ENCODE measurements at places on chromosomes 7 and 10. TPM values are rescaled to one million over a fixed set of nuclear protein-coding genes. Genes with fewer than 3 reads are reported as not detected.

The ENTPD1 gene
- polyA plus RNA-seq, result 4.5 TPM

The GIMAP7 gene
- 24.7 TPM for polyA plus RNA-seq

The NODAL gene
- not detected for polyA plus RNA-seq

The HYAL4 gene
- polyA plus RNA-seq, result not detected

The GPR26 gene
- polyA plus RNA-seq, result not detected

The DENND2A gene
- 3.0 TPM for polyA plus RNA-seq

The RAMP3 gene
- 33.2 TPM for polyA plus RNA-seq

The SLC16A12 gene
- 2.4 TPM for polyA plus RNA-seq

The LDB3 gene
- polyA plus RNA-seq, result 0.40 TPM

The CFAP46 gene
- polyA plus RNA-seq, result 0.73 TPM

The IKZF1 gene
- polyA plus RNA-seq, result 2.7 TPM

The FRAT1 gene
- 2.7 TPM for polyA plus RNA-seq

The PTPRE gene
- polyA plus RNA-seq, result 36.9 TPM

The FANK1 gene
- polyA plus RNA-seq, result 19.1 TPM

The CARD11 gene
- 1.9 TPM for polyA plus RNA-seq

The MBLAC1 gene
- 4.2 TPM for polyA plus RNA-seq

The KIF5B gene
- 101 TPM for polyA plus RNA-seq

The SERPINE1 gene
- polyA plus RNA-seq, result 9.1 TPM

The POLD2 gene
- polyA plus RNA-seq, result 89.4 TPM

The MYH16 gene
- not detected for polyA plus RNA-seq

The COBL gene
- polyA plus RNA-seq, result 0.71 TPM

The LOXL4 gene
- 2.3 TPM for polyA plus RNA-seq

The SLC26A3 gene
- 0.48 TPM for polyA plus RNA-seq

The TMEM184A gene
- 1.2 TPM for polyA plus RNA-seq

The MBL2 gene
- polyA plus RNA-seq, result not detected

The CDHR3 gene
- 0.79 TPM for polyA plus RNA-seq

The CNPY1 gene
- not detected for polyA plus RNA-seq

The CYP3A5 gene
- polyA plus RNA-seq, result 10.0 TPM

The ADRA2A gene
- polyA plus RNA-seq, result 0.75 TPM

The PTTG1IP2 gene
- polyA plus RNA-seq, result not detected

The HGF gene
- polyA plus RNA-seq, result 33.8 TPM

The CYP3A7 gene
- 0.09 TPM for polyA plus RNA-seq

The FKBP9 gene
- polyA plus RNA-seq, result 41.5 TPM

The GIMAP1 gene
- polyA plus RNA-seq, result 4.7 TPM

The KLLN gene
- polyA plus RNA-seq, result 0.24 TPM

The ZNF239 gene
- 3.3 TPM for polyA plus RNA-seq

The ZNF467 gene
- polyA plus RNA-seq, result 44.2 TPM

The ERVW-1 gene
- polyA plus RNA-seq, result not detected

The LBX1 gene
- polyA plus RNA-seq, result not detected

The CFAP43 gene
- 2.3 TPM for polyA plus RNA-seq

The C10orf53 gene
- polyA plus RNA-seq, result not detected

The ITGA8 gene
- polyA plus RNA-seq, result 5.6 TPM

The C10orf105 gene
- polyA plus RNA-seq, result 0.07 TPM

The LDB1 gene
- polyA plus RNA-seq, result 24.7 TPM

The SPDYE11 gene
- not detected for polyA plus RNA-seq

The ZNF680 gene
- 9.5 TPM for polyA plus RNA-seq

The PIP gene
- polyA plus RNA-seq, result not detected
